Activated CD8-positive, alpha-beta memory T cell treated with anti-CD3 and anti-CD28 coated beads for 48 hours (primary cell): ENCODE measurements at places on chromosomes 2 and 18.
A peak's percentile ranks its signal among the peaks of the same experiment; 100 is the strongest.

- no peak for DNase-seq
Measured at GRCh38 chr18:70366670-70367069, 77.8 kb downstream of the SOCS6 start.

- no peak for DNase-seq
Measured at GRCh38 chr2:112621790-112622527, 23.8 kb upstream of the SLC20A1 start.

DNA sequence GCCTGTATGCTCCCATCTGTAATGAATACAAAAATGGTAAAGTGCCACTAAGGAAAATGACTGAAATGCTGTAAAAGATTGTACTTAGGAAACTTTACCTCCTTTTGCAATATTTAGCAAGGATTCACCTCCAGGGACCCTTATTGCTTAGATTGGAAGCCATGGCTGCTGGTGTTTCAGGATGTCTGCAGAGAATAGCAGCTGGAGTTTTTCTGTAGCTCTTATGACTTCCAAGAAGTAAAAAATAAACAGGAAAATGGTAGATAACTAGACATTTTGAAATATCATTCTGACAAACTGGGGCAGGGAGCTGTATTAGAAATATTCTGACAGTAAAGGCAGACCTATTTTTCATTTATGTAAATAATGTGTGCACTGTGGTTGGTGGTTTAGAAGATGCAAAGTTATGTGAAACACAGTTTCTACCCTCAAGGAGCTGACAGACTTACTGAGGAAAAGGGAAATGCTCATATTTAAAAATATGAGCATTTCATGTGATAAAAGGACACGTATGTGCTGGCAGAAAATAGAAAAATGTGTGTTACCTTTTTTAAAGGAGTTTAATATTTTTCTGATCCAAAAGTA is 224.9 kb upstream of the BOD1L2 start:
- no peak for DNase-seq

GRCh38 chr2:74334931-74335333 is 8.3 kb downstream of the SLC4A5 start:
- peak; percentile 16 for DNase-seq

GRCh38 chr18:59554796-59555335 is 142.4 kb downstream of the CCBE1 start:
- DNase-seq, result no peak

GRCh38 chr18:56992777-56993176 is 154.1 kb upstream of the BOD1L2 start:
- DNase-seq, result no peak

- no peak for DNase-seq
Measured at GRCh38 chr2:238965371-238966071, 117.6 kb downstream of the TWIST2 start.

- no peak for DNase-seq
Measured at GRCh38 chr2:214217599-214217998, 193.3 kb upstream of the VWC2L start.

- DNase-seq, result no peak
Measured at GRCh38 chr2:2715036-2715818, 384.2 kb upstream of the MYT1L start.

GRCh38 chr2:6236317-6236716 is 544.1 kb downstream of the SOX11 start:
- no peak for DNase-seq

DNA sequence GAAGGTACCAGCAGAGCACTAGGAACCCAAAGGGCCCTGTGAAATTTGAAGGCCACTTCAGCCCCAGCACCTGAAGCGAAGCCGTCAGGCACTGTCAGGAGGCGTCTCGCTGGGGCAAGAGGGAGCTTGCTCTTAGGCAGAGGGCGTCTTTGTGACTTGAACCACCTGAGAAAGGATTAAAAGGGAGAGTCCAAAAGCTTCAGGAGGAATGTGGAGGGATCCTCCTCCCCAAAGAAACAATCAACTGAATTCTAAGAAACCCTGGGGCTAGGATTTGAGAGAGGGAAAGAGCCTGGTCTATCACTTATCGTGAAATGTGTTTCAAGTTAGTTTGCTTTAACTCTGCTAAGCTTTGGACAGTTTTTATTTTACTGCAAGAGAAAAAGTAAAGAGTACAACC is 324.9 kb upstream of the SOX11 start:
- DNase-seq, result no peak

- no peak for DNase-seq
Measured at GRCh38 chr2:66569974-66570373, 135.0 kb downstream of the MEIS1 start.

- no peak for DNase-seq
Measured at GRCh38 chr18:63160172-63160995, 159.2 kb downstream of the BCL2 start.

GRCh38 chr2:185921048-185921756 is 182.6 kb downstream of the FSIP2 start:
- DNase-seq, result no peak

- no peak for DNase-seq
Measured at GRCh38 chr18:6055711-6056110, 160.4 kb upstream of the TMEM200C start.

DNA sequence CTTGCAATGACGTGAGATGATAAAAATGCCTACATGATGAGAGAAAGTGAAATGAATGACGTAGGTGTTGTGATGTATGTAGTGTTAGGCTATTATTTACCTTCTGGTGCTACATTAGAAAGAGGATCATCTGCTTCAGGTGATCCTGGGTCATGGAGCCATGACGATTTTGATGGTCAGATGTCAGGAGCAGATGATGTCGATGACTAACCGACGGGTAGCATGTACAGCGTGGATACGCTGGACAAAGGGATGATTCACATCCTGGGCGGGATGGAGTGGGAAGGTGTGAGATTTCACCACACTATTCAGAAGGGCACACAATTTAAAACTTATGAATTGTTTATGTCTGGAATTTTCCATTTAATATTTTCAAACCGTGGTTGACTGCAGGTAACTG is 43.5 kb upstream of the ACVR1C start:
- DNase-seq, result no peak

DNA sequence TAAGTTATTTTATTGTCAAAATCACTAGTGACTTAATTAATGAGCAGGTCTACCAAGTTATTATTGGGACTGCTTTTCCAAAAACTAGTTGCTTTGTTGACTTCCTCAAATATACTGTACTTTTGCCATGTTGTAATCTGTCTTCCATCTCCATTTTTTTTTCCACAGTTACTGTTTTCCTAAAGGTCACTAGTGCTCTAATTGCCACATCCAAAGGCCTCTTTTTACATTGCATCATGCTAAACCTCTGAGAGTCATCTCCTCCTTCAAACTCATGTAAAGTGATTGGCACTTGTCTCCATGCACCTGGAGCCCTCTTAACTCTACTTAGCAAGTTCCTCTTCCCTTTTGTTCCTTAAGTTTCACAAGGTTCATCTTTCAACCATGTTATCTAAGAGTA is 11.8 kb downstream of the PMAIP1 start:
- DNase-seq, result no peak

DNA sequence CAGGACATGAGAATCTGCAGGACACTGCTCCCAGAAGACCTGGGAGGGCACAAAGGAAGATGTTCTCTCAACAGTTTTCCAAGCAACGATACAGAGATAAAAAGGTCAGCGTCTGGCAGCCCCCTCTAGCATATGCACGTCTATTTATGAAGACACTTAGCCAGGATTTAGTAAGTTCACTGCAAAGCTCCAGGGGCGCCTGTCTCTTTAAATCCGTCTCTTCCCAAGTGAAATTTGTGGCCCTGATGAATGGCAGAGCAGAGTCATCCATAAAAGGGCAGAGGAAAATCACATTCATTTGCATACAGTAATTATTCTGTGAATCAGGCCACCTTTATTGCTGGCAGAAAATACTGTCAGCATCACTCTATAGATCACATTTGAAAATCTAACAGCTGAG is 390.9 kb upstream of the SMIM21 start:
- no peak for DNase-seq

GRCh38 chr2:70354264-70354949 is 52.5 kb upstream of the FAM136A start:
- DNase-seq, result no peak

DNA sequence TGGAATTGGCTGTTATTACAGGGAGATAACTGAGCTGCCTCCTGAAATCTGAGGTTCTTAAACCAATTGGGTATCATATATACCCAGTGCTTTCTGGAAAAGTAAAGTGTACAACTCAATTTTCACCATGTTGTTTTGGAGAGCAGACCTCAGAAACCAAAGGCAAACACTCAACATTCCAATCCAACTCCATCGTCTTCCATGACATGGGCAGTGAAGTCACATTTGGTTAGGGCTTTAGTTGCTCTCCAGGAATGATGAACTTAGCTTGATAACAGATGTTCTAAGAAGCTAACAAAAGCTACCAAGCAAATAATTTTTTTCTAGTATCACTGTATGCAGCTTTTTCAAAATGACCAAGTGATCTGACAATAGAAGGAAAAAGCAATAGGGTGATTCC is 107.0 kb upstream of the SLC35G4 start:
- no peak for DNase-seq

GRCh38 chr18:53324353-53324752 is 900.1 kb downstream of the MBD2 start:
- DNase-seq, result no peak

GRCh38 chr18:23114171-23114881 is 21.0 kb upstream of the CABLES1 start:
- no peak for DNase-seq

GRCh38 chr2:179773986-179774385 is 87.4 kb downstream of the ZNF385B start:
- DNase-seq, result no peak

DNA sequence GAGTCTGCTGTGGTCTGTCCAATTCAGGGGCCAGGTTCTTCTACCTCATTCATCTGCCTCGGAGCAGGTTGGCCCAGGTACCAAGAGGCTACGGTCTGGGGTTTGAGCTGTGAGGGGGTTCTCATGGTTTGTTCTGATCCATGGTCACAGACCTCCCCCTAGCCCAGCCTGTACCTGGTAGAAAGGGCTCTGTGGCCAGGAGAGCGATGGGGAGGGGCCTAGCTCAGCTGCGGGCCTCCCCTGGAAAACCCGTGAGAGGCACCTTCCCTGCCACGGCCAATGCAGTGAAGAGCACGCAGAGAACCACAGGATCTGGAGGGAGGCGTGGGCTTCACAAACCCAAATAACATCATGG is 19.6 kb upstream of the ALLC start:
- DNase-seq, result no peak

DNA sequence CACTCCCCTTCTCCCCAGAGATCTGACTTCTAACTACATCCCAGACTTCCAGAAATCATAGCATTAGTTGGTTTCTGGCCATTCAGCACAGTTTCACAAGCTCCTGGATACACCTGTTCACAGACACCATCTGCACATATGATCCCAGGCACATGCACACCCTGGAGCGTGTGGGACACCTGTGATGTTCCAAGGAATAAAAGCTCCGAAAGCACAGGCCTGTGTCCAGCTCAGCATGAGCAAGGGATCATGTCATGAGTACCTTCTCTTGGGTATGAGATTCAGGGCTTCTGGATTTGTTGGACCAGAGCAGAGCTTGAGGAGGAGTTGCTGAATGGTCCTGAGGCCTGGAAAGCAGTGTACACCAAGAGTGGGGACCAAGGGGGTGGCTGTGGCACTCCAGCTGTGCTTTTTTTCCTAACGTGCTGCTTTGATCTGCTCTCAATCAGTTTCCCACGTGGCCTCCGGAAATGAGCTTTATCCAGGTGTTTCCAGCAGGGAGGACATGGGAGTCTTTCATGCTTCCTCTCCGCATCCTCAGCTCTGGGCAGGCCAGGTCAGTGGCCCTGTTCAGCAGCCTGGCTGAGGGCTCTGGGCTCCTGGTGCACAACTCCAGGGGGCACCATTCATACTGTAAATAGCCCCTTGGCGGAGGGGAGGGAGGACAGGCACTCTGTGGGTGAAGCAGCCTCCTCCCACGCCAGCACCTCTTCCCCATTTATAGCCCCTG is 1.8 kb downstream of the DYSF start:
- no peak for DNase-seq

- DNase-seq, result no peak
Measured at GRCh38 chr2:72991980-72992733, 74.8 kb downstream of the EMX1 start.

DNA sequence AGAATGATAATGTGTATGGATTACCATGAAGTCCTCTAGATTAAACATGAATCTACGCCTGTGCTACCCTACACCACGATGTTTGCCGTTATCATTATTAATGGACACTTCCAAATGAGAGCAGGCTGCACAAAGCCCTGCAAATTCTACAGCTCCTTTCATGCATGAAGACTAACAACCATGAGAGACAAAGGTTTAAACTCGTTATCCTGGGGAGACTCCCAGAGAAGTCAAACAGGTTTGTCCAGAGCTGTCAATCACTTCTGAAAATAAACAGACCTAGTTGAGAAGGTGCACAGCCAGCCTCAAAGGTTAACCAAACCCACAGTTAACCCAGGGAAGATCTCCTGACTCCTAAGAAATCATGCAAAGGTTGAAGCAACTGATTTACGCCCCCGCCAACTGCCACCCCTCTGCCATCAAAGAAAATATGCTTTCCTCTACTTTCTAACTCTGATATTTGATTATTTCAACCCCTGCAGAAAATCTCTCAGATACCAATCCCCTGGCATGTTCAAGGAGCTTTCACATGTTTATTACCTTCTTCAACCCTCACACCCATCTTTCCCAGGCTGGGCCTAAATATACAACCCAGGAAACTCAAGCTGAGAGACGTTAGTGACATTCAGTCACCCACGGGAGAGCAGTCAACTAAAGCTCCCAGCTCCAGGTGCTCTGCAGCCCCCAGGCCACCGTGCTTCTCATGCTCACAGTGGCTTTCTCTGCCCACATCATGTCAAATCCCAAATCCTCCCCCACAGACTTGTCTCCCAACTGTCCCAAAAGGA is 35.9 kb downstream of the MYO5B start:
- DNase-seq, result no peak

- DNase-seq, result no peak
Measured at GRCh38 chr2:57726294-57726693, 320.3 kb upstream of the VRK2 start.

DNA sequence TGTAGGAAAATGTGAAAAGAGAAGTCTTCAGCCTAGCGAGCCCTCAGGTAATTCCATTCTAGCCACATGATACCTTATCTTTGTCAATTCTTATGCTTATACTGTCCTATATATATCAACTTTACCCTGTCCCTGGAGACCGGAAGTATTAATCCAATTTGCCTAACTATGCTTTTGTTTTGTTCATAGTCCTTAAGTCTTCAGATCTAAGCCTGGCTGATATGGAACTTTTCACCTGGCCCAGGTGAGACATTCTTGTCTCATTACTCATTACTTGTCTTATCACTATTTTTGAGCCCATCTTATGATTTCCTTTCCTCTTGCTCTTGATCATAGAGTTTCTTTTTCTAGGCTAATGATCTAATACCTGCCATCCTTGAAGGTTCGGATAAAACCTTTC is 194.1 kb upstream of the FANCL start:
- no peak for DNase-seq

GRCh38 chr18:71951001-71951400 is 593.1 kb downstream of the CBLN2 start:
- no peak for DNase-seq

DNA sequence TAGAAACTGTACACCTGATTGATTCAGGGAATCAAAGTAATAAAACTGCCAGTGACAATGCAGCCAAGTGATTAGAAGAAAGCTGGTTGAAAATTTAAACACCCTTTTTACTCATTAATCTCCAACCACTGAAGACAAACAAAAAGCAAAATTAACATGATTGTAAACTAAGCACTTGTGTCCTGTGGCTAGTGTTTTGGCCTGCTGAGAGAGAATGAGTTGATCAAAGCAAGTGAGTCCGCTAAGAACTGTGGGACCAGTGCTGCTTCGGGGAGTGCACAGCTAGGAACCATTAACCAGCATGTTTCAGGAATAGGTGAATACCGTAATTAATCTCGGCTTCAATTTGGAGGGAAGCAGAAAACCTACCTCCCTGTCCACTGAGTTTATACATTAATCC is 13.6 kb upstream of the PAPOLG start:
- no peak for DNase-seq

- DNase-seq, result no peak
Measured at GRCh38 chr18:49377742-49378141, 82.7 kb downstream of the DYM start.
